Activated CD4-positive, alpha-beta memory T cell treated with anti-CD3 and anti-CD28 coated beads for 36 hours (primary cell): ENCODE measurements at places on chromosomes 11 and 22.

GRCh38 chr11:115873813-115874212 is 369.6 kb upstream of the CADM1 start:
- no peak for DNase-seq

- DNase-seq: peak; percentile 60
Measured at GRCh38 chr11:32374261-32374711, 61.1 kb downstream of the WT1 start.

DNA sequence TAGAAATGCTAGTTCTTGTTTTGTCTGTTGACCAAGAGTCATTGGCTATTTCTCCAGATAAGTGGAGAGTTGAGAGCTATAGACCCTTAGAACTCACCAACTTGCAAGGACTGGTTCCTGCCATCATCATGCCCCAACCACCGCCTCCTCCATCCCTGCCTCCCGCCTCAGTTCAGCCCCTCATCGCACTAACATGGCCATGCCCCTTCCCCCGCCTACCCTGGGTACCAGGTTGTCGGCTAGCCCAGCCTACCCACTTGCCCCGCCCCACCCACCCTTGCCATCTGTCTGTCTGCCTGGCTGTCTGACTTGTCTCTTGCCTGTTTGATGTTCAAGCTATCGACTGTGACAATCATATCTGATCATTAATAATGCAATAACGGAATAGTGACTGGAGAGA is 154.1 kb downstream of the TRIM29 start:
- DNase-seq: no peak

DNA sequence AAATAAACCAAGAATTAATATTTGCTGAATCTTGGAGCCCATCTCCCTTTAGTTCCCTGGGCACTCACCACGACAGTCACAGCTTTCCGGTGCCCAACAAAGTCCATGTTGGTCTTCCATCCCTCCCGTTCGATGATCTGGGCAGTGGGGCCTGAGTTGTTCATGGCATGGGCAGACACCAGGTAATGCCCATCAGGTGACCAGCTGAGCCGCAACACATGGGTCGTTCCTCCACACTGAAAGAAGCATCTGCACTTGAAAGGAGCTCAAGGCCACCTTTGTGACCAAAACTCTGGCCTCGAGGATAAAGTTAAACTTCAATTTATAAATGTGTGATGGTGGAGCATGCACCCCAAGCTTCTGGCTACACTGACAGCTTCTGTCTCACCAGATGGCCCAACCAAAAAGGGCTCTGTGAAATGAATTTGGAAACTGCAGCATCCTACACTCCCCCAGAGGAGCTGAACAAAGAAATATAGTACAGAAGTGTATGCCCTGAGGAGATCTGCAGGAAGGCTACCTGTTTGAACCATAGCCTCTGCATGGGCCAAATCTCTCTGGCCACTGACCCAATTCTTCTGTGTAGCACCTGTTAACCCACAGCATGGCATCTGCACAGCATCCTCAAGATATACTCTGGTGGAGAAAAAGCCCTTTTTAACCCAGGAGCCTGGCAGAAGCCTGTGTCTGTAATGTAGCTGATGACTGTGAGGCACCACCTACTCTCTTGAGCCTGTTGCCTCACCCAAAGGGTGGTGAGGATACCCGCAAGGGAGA is 37.1 kb downstream of the HIRA start:
- no peak for DNase-seq

DNA sequence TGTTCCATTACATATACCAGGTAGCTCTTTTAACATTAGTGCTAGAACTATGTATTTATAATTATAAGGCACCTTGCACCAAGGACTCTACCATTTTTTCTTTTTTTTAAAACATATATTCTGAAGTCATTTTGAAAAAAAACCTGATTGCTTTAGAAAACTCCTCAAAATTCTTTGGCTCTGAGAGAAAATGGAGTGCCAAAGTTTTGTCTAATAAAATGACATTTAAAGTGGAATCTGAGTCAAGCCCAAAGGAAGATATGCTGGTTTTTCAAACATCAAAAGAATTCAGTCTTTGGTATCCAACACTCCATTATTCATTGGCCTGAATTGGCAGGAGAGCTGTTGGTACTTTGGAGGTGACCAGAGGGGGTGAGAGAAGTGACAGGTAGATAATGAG is 116.5 kb downstream of the ME3 start:
- no peak for DNase-seq

GRCh38 chr11:12677131-12677530 is 2.9 kb downstream of the TEAD1 start:
- no peak for DNase-seq

DNA sequence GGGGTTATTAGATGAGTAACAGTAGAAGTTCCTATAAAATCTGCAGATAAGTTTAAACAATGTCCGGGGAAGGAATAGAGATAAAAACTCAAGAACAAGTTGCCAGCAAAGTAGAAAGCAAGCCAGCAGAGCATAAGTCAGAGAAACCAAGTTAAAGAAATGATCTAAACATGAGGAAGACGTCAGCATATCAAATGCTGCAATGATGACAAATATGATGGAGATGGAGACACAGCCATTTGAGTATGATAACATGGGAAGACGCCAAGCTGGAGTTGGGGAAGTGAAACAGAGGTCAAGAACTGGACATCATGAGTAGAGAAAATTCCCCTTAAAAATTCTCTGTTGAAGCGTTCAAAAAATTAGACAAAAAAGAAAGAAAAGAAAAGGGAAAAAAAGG is 571.5 kb downstream of the CNTN5 start:
- DNase-seq: no peak

DNA sequence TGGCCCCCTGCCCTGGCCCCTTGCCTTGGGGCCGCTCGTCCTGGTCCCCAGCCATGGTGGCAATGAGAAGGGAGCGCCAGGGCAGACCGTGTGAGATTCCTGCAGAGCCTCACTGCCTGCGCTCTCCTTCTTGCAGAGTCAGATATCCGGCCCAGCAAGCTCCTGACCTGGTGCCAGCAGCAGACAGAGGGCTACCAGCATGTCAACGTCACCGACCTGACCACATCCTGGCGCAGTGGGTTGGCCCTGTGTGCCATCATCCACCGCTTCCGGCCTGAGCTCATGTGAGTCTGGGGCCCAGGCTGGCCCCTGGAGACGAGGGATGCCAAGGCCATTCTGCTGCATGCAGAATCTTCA is 114.1 kb downstream of the MICAL2 start:
- DNase-seq: peak; percentile 98
